Hypothalamus (tissue), 51 donors: ENCODE measurements at places on chromosomes 16 and 17.
A peak's percentile ranks its signal among the peaks of the same experiment; 100 is the strongest.

GRCh38 chr17:41864498-41864835, 756 bp downstream of the KLHL11 start:
- DNase-seq = no peak

GRCh38 chr16:86151239-86151851, 252.4 kb downstream of the IRF8 start:
- no peak for DNase-seq

DNA sequence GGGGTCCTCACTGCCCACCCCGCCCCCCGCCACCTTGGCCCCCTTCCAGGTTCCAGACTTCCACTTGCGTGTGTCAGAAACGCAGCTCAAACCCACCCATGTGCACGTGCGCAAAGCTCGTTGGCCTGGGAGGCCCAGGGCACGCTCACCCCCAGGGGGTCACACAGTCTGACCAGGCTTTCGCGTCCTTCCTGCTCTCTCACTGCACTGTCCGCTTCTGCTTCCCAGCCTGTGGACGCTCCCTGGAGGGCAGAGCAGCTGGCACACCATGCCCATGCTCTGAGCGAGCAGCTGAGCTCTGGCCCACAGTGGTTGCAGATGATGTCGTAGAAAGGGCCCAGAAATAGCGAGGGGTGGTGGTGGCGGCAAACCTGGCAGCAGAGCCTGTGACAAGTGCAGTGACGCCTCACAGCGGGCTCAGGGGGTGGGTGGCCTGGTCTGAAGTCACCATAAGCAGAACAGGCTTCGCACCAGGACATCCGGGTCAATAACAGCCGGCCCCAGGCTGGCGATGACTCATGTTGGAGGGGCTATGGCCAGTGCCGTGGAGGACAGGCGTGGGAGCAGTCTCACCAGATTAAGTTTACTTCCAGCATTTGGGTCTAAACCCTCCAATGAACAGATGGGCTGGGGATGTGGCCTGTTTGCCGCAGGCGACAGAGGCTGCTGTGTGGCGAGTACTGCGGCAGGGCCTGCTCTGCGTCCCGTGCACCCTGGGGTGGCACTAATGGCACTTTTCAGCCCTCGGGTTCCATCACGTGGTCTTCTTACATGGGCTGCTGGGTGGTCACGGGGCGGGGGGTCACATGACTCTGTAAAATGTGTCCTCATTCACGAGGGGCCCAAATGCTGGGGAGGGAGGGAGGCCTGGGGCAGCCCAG, 49.0 kb downstream of the NT5M start:
- peak; percentile 11 for DNase-seq

GRCh38 chr17:82443465-82444283, 6.9 kb downstream of the CYBC1 start:
- no peak for DNase-seq

GRCh38 chr16:10617662-10618420, 37.4 kb upstream of the EMP2 start:
- DNase-seq = no peak

DNA sequence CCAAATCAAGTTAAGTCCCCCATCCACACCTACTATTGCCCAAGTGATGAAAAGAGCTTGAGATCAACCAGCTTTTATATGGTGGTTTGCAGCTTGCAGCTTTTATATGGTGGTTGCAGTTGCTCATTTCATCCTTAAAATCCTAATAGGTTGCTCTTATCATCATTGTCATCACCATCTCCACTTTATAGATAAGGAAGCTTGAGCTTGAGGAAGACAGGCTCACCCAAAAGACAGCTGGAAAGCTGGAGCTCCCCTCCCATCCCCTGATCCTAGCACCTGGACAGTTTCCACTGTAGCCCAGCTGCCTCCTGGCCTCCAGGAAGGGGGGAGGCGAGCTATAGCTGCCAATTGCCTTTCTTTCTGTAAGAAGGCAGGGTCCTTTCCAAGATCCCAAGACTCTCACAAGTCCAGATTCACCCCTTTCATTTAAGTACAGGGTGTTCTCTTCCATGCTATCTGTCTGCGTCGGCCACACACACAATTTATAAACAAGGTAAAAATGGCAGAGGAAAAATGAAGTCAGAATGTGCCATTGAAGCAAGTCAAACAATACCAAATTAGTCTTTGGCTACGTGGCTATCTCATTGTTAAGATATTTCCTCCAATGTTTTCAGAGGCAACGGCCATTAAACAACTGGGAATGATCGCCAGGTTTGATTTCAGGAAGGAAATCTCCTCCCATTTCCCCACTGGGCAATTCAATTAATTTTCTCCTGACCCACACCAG, 63.3 kb downstream of the PECAM1 start:
- no peak for DNase-seq

DNA sequence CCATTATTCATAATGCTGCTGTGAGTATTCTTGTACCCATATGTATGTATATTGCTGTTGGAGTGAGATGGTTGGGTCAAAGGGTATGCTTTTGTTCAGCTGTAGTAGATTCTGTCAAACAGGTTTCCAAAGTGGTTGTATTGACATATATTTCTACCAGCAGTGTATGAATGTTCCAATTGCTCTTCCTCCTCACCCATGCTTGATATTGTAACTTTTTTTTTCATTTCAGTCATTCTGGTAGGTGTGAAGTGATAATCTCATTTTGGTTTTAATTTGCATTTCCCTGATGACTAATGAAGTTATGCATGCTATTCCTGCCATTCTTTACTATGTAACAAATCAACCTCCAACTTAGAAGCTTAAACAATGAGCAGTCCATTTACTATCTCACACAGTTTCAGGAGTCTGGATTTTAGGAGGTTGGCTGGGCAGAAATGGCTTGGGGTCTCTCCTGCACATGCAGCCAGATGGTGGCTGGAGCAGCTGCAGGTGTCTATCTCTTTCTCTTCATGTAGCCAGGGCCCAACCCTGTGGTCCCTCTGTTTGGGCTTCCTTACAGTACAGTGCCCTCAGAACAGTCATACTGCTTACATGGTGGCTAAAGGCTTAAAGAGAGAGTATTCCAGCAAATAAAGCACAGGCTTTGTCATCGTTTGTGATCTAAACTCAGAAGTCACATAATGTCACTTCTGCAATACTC, 21.2 kb downstream of the ERAL1 start:
- no peak for DNase-seq

DNA sequence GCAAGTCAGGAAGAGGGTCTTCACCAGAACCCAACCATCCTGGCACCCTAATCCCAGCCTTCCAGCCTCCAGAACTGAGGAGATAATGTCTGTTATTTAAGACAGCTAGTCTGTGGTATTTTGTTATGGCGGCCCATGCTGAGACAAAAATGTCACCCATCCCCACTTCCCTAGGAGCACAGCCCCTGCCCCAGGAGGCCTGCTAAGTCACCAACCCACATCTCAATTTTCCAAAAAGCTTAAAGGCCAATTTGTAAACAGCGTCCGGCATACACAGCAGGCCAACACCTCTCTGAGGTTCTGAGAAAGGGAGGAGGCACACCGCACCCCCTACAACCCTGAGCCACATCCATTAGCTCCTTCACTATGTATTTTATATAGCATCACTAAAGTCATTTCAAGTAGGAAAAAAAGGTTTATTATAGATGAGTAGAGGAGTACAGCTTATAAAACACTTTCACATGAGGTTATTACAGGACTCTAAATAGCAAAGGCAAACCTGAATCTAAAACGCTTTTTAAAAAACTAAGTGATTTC, 6.9 kb downstream of the TMEM170A start:
- DNase-seq = no peak

DNA sequence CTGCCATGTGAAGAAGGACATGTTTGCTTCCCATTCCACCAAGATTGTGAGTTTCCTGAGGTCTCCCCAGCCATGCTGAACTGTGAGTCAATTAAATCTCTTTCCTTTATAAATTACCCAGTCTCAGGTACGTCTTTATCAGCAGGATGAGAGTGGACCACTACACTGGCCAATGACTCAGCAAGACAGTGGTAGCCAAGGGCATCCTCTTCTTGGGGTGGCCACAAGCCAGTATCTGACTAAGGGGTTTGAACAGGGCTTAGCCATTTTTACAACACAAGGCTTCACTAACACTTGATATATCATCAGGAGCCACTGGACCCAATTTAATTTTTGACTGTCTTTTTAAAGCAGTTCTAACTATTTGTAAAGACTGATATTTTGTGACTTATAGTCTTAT, 21.1 kb upstream of the KRT24 start:
- no peak for DNase-seq

GRCh38 chr17:74082886-74083285, 120.6 kb upstream of the RPL38 start:
- no peak for DNase-seq

DNA sequence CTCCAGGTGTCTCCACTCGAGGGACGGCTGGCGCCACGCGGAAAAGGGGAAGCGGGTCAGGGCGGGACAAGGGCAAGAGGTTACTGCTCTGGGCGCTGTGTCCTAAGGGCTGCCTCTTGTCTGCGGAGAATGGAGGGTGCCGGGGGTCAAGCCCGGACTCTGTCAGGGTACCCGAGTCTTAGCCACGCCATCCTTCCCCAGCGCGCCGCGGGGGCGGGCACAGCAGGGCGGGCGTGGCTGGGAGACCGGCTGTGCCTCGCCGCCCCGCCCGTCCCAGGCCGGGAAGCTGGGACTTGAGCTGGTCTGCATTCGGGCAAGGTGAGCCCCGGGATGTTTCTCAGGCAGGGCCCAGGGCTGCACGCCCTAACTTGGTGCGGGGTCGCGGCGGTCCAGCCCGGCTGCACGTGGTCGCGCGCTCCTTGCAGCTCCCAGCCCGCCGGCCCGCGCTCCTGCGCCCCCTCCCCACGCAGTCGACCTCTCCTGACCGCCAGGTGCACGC, 6.2 kb upstream of the ACTG1 start:
- DNase-seq = no peak

DNA sequence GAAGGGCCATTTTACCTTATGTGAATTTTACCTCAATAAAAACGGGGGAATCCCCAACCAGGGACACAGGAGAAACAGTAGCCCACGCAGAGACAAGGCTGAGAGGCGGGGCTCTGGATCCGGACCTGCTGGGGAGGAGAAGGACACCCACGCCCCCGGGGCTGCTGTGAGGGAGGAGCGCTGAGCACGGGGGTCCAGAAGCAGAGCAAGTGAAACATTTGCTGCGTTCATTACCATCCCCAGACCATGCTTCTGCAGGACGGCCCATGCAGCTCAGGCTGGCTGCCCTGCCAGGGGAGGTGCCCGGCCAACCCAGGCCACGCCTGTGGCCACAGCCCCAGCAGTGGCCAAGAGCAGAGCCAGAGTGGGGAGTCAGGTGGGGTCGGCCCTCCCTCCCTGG, 50.0 kb downstream of the KCNJ18 start:
- no peak for DNase-seq

DNA sequence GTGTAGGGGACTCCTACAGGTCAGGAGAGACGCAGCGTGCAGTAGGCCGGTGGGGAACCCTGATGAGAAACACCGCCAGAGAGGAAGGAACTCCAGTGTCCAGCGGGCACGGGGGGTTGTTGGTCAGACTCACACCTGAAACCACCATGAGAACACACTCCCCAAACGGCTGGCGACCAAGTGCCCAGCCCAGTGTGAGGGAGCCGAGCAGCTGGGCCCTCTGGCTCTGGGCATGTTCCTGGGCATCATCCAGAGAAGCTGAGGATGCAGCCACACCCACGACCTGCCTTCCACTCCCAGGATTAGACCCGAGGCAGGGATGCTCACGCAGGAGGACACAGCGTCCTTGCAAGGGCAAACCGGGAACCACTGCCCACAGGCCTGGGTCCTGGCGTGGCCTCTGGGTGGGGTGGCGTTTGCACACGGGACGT, 108.3 kb upstream of the ZNF750 start:
- no peak for DNase-seq

- no peak for DNase-seq
Measured at GRCh38 chr17:12547831-12548230, 117.9 kb upstream of the MYOCD start.

DNA sequence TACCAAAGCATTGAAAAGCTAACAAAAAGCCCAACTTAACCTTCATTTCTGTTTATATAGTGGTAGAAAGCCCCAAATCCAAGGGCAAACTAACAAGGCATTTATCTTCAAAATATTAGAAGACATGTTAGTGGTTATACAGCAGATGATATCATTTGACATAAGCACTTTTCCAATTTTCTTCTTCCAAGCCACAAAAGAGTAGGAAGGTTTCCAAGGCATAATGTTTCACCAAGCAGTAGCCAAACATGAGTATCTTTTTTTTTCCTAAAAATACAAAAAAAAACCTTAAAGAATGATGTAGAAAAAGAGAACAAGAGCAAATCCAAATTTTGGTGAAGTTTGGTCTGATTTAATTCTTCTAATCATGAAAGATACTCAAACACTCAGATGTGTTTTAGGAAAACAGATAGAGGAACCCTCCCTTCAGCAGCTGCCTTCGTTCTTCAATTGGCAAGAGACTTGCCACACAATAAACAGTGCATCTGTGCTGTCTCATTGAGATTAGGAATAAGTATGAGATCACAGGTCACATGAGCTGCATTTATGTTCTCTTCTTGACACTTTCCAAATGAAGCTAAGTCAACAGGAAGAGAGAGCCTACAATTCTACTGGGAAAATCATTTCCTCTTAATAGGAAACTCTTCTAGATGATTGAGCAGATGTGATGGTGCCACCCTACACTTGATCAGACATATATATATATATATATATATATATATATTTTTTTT, 106.7 kb downstream of the TTC19 start:
- DNase-seq = no peak

DNA sequence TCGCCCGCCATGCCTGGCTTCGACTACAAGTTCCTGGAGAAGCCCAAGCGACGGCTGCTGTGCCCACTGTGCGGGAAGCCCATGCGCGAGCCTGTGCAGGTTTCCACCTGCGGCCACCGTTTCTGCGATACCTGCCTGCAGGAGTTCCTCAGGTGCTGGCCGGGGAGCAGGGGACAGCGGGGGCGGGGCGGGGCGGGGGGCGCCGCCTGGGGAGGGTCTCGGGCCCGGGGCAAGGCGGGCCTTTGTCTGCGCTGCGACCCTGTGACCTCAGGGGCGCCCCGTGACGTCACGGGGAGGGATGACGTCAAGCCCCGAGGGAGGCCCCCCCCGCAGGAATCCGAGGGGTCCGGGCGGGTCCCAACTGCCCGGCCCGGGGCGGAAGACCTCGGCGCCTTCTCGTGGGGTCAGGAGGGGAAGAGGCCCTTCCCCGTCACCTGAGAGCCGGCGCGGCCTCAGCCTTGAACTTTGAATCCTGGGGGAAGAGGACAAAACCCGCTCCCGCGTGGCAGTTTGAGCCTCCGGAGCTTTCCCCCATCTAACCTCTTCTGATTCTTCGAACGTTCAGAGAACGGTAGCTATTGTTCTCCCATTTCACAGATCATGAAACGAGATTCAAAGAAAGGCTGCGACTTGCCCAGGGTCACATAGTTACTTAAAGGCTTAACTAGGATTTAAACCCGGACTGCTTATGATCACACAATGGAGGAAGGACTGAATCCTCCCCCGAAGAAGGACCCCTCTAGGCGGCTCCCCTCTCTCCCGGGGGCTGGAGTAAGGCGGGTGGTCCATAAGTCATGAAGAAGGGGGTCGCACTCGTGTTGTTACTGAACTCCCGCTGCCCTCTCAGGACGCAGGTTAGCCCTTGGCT, 527 bp downstream of the TRAF4 start:
- DNase-seq = no peak

- no peak for DNase-seq
Measured at GRCh38 chr16:31093132-31093703, 1.4 kb downstream of the VKORC1 start.
